ENCODE measurements at places on chromosomes 3 and 15. TPM values are rescaled to one million over a fixed set of nuclear protein-coding genes. Genes with fewer than 3 reads are reported as not detected.

Gene CSPG4
- total RNA-seq: 30.7 TPM

Gene SSR3
- 132 TPM for total RNA-seq

Gene RLBP1
- total RNA-seq: not detected

Gene P2RY12
- total RNA-seq: 2.2 TPM

Gene PRKCD
- total RNA-seq: 26.6 TPM

Gene LRRC15
- 0.63 TPM for total RNA-seq

Gene ANKRD63
- not detected for total RNA-seq

Gene SLC2A2
- 12.6 TPM for total RNA-seq

Gene SCN11A
- total RNA-seq: 0.25 TPM

Gene IL16
- total RNA-seq: 19.9 TPM

Gene C3orf38
- 20.9 TPM for total RNA-seq

Gene DLEC1
- 3.3 TPM for total RNA-seq

Gene PLCB2
- total RNA-seq: 37.2 TPM

Gene MINAR1
- total RNA-seq: 0.47 TPM

Gene SPESP1
- 4.1 TPM for total RNA-seq

Gene ECE2
- not detected for total RNA-seq

Gene RETNLB
- total RNA-seq: not detected

Gene SLC22A13
- 0.16 TPM for total RNA-seq
